ENCODE measurements at places on chromosomes 13 and 19.

GRCh38 chr13:98988780-98989179 lies 10.9 kb upstream of the DOCK9 start:
- DNase-seq: no peak

DNA sequence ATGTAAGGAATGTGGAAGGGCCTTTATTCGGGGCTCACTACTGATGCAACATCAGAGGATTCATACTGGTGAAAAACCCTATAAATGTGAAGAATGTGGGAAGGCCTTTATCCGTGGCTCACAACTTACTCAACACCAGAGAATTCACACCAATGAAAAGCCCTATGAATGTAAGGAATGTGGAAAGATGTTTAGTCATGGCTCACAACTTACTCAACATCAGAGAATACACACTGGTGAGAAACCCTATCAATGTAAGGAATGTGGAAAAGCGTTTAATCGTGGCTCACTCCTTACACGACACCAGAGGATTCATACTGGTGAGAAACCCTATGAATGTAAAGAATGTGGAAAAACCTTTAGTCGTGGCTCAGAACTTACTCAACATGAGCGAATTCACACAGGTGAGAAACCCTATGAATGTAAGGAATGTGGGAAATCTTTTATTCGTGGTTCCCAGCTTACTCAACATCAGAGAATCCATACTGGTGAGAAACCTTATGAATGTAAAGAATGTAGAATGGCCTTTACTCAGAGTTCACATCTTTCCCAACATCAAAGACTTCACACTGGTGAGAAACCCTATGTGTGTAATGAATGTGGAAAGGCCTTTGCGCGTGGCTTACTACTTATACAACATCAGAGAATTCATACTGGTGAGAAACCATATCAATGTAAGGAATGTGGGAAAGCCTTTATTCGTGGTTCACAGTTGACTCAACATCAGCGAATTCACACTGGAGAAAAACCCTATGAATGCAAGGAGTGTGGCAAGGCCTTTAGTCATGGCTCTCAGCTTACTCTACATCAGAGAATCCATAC lies 44.3 kb downstream of the ZNF585A start:
- no peak for DNase-seq

DNA sequence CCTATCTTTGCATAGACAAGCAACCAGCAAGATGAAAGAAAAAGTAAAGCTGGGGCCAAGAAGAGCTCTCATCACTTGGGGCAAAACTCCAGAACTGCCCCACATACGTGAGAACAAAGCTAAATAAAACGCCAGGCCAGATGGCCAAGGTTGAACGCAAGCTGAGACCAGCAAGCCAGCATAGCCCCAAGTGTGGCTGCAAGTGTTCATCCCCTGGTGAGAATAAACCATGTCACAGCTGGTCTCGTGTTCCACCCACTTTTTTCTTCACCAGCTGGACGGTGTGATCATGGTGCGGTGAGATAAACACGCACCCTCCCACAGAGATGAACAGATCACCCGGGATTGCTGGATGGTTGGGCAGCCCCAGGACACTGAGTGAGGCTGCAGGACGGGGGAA lies 109.6 kb upstream of the CACNA1A start:
- DNase-seq: no peak

DNA sequence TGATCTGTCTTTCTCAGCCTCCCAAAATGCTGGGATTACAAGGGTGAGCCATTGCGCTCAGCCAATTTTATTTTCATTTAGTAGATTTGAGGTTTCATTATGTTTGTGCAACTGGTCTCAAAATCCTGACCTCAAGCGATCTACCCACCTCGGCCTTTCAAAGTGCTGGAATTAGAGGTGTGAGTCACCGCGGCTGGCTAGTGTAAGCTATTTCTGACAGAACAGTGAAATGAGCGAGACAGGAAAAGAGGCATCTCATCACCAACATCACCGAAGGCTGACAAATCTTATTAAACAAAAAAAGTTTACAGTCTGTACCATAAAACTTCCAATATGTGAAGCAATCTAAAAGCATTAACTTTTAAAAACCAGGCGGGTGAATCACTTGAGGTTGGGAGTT lies 12.2 kb upstream of the ZNF888 start:
- DNase-seq: no peak

- no peak for DNase-seq
Measured at GRCh38 chr13:97250560-97250959, 28.4 kb downstream of the MBNL2 start.

DNA sequence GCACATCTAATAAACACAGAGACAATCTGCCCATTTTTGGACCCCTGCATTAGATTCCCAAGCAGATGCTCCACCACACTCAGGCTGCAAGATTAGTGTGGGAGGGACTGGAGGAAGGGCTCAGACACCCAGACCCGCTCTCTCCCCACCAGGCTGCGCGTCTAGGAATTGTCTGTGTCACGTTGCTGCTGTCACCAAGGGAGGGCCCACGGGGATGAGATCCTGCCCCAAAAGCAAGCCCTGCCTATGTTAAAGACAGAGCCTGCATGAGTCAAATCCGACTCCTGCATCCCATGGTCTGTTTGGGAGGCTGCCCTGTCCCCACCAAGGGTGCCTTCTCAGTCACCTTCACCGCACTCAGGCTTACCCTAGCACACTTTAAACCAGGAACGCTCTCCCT lies 114.4 kb upstream of the ZNF507 start:
- DNase-seq: no peak

DNA sequence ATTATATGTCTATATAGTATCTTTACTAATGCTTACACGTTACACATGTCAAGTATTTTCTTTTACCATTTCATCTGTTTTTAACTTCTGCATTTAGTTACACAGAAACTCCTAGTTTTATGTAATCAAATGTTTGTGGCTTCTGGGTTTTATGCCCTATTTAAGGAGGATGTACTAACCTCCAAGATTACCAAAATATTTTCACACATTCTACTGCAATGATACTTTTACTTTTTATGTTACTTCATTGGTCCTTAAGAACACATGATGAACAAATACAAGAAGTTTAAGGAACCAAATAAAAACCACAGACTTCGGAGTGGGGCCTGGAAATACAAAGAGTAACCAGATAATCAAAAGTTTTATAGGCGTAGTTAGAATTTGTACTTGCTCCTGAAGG lies 37.2 kb downstream of the ZC3H13 start:
- DNase-seq: no peak

DNA sequence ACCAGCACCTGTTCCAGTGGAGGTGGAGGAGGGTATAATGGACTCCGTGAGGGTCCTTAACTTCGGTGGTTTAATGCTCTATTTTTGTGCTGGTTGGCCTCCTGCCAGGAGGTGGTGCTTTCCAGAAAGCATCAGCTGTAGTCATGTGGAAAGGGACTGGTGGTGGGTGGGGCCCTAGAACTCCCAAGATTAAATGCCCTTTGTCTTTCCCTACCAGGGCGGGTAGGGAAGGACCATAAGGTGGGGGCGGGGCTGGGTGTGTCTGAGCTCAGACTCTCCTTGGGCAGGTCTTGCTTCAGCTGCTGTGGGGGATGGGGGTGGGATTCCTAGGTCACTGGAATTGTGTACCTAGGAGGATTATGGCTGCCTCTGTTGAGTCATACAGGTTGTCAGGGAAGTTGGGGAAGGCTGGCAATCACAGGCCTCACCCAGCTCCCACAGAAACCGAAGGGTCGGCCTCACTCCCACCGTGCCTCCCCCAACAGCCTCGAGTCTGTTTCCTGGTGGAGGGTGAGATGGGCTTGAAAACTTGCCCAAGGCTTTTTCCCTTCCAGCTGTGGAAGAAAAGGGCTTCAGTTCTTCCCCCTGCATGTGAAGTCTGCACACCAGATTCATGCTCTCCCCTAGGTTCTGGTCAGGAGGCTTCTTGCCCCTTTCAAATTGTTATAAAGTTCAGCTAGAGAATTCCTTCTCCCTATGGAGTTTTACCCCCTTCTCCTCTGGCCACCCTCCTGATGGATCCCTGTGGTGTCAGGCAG lies 60.3 kb upstream of the CLDN10 start:
- no peak for DNase-seq

GRCh38 chr19:2883686-2884439 lies 16.7 kb downstream of the ZNF556 start:
- DNase-seq: no peak

DNA sequence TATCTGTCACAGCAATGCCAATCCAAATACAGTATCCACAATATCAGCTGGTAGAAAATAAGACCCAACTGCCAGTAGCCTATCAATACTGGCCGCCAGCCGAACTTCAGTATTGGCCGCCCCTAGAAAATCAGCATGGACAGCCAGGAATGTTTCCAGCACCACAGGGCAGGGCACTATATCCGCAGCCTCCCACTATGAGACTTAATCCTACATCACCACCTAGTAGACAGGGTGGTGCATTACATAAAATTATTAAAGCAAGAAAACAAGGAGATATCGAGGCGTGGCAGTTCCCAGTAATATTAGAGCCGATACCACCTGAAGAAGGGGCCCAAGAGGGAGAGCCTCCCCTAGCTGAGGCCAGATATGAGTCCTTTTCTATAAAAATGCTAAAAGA lies 111.3 kb downstream of the ZNF486 start:
- no peak for DNase-seq

- DNase-seq: no peak
Measured at GRCh38 chr19:8320564-8321066, 560 bp downstream of the NDUFA7 start.

DNA sequence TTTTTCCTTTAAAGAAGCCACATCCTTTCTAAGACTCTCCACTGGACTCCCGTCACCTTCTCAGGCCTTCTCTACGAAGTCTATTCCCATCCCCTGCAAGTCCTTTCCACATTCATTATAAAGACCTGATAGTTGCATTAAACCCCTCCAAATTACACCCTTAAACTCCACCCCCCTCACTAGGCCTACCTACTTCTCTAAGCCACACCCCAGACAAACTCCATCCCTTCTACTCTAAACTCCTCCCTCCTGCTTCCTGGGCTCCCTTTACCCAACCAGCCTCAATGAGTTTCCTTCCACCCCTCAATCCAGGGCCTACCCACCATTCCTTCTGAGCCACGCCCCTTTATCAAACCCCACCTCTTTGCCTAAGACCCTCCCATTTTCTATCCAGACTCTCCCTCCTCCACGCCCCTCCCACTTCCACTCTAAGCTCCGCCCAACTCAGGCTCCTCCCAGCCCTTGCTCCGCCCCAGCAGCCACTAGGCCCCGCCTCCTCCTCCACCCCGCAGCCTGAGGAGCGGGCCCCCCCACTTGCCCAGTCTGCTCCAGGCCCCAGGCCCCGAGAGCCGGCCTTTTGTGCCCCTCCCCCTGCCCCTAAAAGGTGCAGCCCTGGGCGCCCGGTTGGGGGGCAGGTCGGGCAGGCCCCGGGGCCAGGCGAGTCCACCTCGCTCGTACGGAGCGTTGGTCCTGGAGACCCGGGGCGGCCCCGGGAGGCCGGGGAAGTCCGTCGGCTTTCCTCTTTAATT lies 424 bp downstream of the FIZ1 start:
- peak; percentile 94 for DNase-seq

GRCh38 chr19:3520166-3521103 lies 14.3 kb downstream of the FZR1 start:
- DNase-seq: no peak

DNA sequence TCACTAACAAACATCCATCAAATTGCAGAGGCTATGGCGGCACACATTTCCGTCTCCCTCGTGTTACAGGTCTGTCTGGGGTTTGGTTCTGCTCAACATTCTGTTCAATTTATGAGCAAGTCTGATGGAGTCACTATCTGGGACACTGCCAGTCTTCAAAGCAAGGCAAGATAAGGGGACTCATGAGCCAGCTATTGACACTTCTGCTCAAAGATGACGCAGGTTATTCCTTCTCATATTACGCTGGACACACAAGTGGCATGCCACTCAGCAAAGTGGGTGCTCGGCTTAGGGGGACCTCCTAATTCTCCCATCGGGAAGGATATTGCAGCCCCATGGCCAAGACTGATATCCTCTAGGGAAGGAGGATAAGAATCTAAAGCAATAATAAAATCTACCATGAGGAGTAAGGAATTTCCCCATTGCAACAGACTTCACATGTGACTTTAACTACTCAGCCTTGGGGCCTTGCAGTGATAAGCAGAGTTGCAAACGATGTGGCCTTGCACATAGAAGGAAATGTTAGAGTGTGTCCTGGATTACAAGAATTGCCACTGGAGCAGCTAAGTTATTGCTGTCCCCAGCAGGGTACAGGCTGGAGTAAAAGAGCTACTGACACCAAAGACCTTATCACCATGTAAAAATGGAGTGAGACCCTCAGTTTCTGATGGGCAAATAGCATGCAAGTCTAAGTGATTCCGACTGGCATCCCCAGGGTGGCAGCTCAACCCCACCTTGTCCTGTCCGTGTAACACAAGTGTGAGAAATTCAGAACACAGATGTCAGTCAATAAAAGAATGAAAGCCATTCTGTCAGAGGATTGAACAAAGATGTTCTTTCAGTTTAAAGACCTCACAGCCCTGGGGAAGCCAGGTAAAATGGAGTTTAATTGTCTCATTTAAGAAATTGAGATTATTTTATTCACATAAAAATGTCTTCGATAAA lies 306.1 kb downstream of the IRS2 start:
- DNase-seq: no peak

GRCh38 chr19:51434456-51434855 lies 17.0 kb upstream of the SIGLEC10 start:
- no peak for DNase-seq

GRCh38 chr13:34546344-34547250 lies 395.5 kb upstream of the NBEA start:
- no peak for DNase-seq

GRCh38 chr13:82344867-82345266 lies 1537.4 kb downstream of the SLITRK1 start:
- DNase-seq: no peak

DNA sequence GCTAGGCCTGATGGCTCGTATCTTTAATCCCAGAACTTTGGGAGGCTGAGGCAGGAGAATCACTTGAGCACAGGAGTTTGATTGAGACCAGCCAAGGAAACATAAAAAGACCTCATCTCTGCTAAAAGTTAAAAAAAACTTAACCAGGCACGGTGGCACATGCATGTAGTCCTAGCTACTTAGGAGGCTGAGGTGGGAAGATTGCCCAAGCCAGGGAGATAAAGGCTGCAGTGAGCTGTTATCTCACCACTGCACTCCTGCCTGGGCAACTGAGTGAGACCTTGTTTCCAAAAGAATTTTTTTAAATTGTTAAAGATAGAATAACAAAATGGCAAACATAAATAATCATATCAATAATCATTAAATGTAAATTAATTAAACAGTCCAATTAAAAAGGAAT lies 365.8 kb downstream of the MTUS2 start:
- no peak for DNase-seq

- DNase-seq: no peak
Measured at GRCh38 chr19:2511991-2512390, 36.1 kb downstream of the GADD45B start.

DNA sequence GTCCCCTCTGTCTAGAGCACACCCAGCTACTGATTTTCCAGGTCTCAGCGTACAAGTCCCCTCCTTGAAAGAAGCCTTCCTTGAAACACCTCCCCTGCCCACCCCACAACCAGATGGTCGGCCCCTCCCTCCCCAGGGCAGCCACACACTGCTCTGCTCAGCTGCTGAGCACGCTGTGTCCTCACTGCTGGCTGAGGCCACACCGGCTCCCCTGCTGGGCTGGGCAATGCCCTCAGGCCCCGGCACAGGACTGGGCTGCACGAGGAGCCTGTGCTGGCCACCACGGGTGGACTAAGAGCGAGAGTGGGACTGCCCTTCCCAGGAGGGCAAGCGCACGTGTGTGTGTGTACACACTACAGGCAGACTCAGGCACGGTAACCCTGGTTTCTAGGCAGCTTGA lies 11.8 kb upstream of the RSPH6A start:
- DNase-seq: no peak

GRCh38 chr19:35519291-35519690 lies 5.8 kb upstream of the DMKN start:
- no peak for DNase-seq
